Gastroesophageal sphincter (tissue), 4 donors: ENCODE measurements at places on chromosomes 11 and 22.

- no peak for ATAC-seq
Observed at GRCh38 chr11:71327156-71328085, 75.0 kb upstream of the SHANK2 start.

DNA sequence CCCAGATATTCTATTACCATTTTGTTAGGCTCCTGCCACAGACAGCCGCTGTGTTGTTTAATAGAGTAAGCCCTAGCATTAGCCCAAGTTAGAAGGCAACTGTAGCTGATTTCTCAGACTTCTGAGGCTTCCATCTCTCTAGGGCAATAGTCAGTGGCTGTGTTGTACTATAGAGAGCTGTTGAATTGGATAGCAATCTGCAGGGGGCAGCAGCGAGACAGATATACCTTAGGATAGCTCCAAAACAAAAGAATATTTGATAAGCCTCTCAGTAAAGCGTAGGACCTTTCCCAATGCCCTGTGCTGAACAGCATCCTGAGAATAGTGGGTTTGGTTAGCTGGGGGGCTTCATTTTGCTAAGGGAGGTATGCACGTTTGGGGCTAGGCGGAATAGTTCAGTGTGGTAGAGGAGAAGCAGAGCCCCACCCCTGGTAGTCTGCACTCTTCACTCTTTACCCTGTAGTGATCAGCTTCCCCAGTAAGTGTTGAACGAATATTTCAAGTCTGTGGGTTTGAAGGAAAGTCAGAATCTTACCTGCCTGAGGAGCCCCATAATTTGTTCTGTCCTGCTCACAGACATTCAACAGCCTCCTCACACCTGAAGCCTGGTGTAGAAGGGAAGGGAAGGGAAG lies 515.1 kb downstream of the INSC start:
- ATAC-seq = no peak

GRCh38 chr11:18785411-18785810 lies 6.2 kb downstream of the PTPN5 start:
- no peak for ATAC-seq

DNA sequence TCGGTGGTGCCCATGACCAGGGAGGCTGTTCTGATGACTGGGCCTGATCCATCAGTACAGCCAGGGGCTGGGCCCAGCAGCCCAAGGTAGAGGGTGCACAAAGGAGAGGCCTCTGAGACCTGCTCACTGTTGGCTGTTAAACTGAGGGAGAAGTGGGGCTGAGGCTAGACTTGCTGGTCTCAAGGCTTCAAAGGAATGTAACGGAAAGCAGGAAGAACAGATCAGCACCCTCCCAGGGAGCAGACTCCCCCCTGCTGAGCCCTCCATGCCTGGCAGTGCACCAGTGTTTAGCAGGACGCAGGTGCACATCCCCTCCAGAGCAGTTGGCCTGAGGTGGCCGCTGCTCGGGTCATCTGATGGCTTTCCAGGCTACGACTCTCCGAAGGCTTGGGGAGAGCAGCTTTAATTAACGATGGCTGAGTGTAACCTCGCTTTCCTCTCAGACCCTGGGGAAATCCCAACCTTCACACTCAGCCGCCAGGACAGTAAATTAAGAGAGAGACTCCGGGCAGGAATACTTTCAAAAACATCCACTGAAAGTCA lies 255.7 kb upstream of the NARS2 start:
- no peak for ATAC-seq

DNA sequence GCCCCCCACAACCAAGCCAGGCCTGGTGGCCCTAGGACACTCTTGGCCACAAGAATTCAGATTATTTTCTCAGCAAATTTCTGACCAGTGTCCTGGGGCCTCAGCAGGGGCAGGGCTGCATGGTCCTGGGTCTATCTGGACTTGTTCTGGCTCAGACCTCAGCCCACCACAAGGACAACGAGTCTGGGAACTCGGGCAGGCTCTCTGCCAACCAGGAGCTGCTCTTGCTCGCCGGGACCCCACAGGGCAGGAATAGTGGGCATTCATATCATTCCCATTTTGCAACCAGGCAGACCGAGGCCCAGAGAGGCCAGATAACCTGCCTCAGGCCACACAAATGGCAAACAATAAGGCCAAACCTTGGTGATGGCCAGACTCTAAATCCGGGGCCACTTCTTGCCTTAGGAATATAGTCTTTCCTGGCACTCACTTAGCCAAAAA lies 75.4 kb upstream of the WNT7B start:
- ATAC-seq = no peak

GRCh38 chr11:65362320-65362931 lies 7.9 kb downstream of the TIGD3 start:
- no peak for ATAC-seq

GRCh38 chr11:85725510-85726258 lies 39.7 kb upstream of the CCDC89 start:
- no peak for ATAC-seq

GRCh38 chr11:68383976-68384501 lies 71.6 kb downstream of the LRP5 start:
- ATAC-seq = peak; percentile 24
